Endodermal cell (in vitro differentiated cells): ENCODE measurements at places on chromosomes 7 and 10.
A peak's percentile ranks its signal among the peaks of the same experiment; 100 is the strongest.

GRCh38 chr10:26574783-26575182 is 122.7 kb upstream of the PDSS1 start:
- no peak for DNase-seq

GRCh38 chr10:21334891-21335696 is 190.4 kb downstream of the SKIDA1 start:
- DNase-seq, result peak; percentile 69

DNA sequence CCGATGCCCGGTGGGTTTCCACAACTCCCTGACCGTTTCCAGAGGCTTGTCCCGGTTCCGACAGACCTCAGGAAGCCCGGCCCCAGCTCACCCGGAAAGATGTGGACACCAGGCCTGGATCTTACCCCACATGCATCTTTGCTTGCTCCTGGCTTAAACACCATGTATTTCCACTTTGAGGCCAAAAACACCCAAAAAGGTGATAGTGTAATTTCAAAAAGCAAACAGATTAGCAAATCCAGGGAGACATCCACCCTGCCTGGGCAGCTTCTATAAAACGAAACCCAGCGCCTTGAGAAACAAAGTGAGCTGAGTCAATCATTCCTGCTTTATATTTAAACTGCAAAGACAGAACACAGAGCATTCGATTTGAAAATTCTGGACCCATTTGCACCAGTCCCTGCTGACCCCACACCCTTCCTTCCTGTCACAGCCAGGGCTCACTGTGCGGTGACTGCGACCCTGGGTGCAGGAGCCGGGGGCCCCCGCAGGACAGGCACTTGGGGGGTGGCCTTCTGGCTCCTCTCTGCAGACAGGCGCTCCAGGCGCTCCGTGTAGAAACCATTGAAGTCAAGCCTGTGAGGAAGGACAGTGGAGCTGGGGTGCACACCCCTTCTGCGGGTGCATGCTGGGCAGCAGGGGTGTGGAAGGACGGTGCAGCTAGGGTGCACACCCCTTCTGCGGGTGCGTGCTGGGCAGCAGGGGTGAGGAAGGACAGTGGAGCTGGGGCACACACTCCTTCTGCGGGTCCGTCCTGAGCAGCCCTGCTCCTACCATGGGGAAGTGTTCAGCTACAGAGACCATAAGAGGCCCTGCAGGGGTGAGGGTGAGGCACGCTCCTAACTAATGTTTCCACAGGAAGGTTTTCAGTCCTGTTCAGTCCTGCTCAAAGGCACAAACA is 2.9 kb upstream of the ADAM8 start:
- no peak for DNase-seq

DNA sequence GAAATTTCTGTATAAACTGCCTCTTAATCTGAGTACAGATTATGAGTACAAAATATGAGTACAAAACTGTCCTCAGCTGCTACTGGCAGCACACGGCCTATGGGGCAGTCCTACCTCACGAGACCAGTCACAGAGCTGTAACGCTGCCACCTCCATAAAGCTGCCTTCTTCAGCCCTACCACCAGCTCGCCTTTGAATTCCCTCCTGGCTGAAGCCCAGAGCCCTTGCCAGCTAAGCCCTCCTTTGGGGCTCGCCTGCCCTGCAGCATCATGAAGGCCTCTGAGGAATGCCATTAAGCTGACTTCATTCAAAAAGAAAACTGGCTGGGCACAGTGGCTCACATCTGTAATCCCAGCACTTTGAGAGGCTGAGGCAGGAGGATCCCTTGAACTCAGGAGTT is 180.0 kb upstream of the SH2B2 start:
- DNase-seq, result peak; percentile 35

DNA sequence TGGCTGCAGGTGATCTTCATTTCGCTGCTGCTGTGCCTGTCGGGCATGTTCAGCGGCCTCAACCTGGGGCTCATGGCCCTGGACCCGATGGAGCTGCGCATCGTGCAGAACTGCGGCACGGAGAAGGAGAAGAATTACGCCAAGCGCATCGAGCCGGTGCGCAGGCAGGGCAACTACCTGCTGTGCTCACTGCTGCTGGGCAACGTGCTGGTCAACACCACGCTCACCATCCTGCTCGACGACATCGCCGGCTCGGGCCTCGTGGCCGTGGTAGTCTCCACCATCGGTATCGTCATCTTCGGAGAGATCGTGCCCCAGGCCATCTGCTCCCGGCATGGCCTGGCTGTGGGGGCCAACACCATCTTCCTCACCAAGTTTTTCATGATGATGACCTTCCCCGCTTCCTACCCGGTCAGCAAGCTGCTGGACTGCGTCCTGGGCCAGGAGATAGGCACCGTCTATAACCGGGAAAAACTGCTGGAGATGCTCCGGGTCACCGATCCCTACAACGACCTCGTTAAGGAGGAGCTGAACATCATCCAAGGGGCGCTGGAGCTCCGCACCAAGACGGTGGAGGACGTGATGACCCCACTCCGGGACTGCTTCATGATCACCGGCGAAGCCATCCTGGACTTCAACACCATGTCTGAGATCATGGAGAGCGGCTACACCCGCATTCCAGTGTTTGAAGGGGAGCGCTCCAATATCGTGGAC is 1.3 kb downstream of the CNNM2 start:
- peak; percentile 76 for DNase-seq

GRCh38 chr7:28588602-28589001 is 176.3 kb downstream of the CREB5 start:
- DNase-seq, result no peak

- no peak for DNase-seq
Measured at GRCh38 chr7:84642611-84643010, 448.0 kb upstream of the SEMA3A start.
